NCI-H146 (cell line): ENCODE measurements at places on chromosomes 7 and 10.

- no peak for DNase-seq
These were observed 44.2 kb upstream of the GPR26 start for GRCh38 chr10:123621916-123622315.

GRCh38 chr10:58326967-58327381 lies 7.8 kb upstream of the UBE2D1 start:
- no peak for DNase-seq

- DNase-seq: no peak
These were observed 40.8 kb upstream of the LRRN3 start for GRCh38 chr7:111049971-111050680.

GRCh38 chr10:69849825-69850224 lies 48.1 kb downstream of the COL13A1 start:
- DNase-seq: no peak

- DNase-seq: no peak
These were observed 5.2 kb upstream of the RHEB start for GRCh38 chr7:151524845-151525244.

- DNase-seq: no peak
These were observed 34.7 kb upstream of the MKLN1 start for GRCh38 chr7:131293018-131293417.

- DNase-seq: no peak
These were observed 4.7 kb downstream of the NEUROD6 start for GRCh38 chr7:31335884-31336201.

- no peak for DNase-seq
These were observed 9.8 kb downstream of the P4HA1 start for GRCh38 chr10:73086816-73087215.

GRCh38 chr10:121753726-121754476 lies 155.7 kb upstream of the FGFR2 start:
- DNase-seq: no peak
